A549 treated with DMSO at 1 μM for 4 hours (cell line): ENCODE measurements at places on chromosomes 13 and 19. TPM values are rescaled to one million over a fixed set of nuclear protein-coding genes. Genes with fewer than 3 reads are reported as not detected.

The NKG7 gene
- total RNA-seq, result not detected in 5 replicates

The PALM gene
- 11.5 to 17.0 TPM (median 13.6 TPM) in 5 replicates for total RNA-seq

The TUBA3C gene
- total RNA-seq, result not detected in 5 replicates

The OR10H4 gene
- not detected in 5 replicates for total RNA-seq

The HIPK4 gene
- total RNA-seq, result 0.19 to 0.31 TPM (median 0.26 TPM) in 5 replicates

The CAPN12 gene
- total RNA-seq, result 5.2 to 7.0 TPM (median 6.0 TPM) in 5 replicates

The ONECUT3 gene
- total RNA-seq, result 0.01 TPM in 1 of 5 replicates, not detected in the others

The LILRB5 gene
- total RNA-seq, result 0.02 TPM in 1 of 5 replicates, not detected in the others

The ARHGAP45 gene
- 1.1 to 2.0 TPM (median 1.9 TPM) in 5 replicates for total RNA-seq

The SYCN gene
- total RNA-seq, result not detected in 5 replicates

The OR10H3 gene
- total RNA-seq, result not detected in 5 replicates

The CGB8 gene
- total RNA-seq, result 3.5 to 6.0 TPM (median 4.8 TPM) in 5 replicates

The ZNF723 gene
- total RNA-seq, result not detected in 5 replicates

The NANOS2 gene
- not detected in 5 replicates for total RNA-seq

The ADM5 gene
- total RNA-seq, result 4.0 to 7.6 TPM (median 5.7 TPM) in 5 replicates

The LAIR2 gene
- not detected in 5 replicates for total RNA-seq

The C19orf38 gene
- total RNA-seq, result 0.10 to 0.23 TPM (median 0.11 TPM) in 4 of 5 replicates, not detected in the other

The LGALS4 gene
- total RNA-seq, result 0.35 to 1.9 TPM (median 0.63 TPM) in 5 replicates

The ZNF99 gene
- not detected in 5 replicates for total RNA-seq

The BCL2L12 gene
- total RNA-seq, result 58.3 to 77.0 TPM (median 67.6 TPM) in 5 replicates

The LGALS14 gene
- not detected in 5 replicates for total RNA-seq

The SWSAP1 gene
- 1.7 to 2.7 TPM (median 2.3 TPM) in 5 replicates for total RNA-seq

The CGB5 gene
- total RNA-seq, result 1.0 to 1.6 TPM (median 1.4 TPM) in 5 replicates

The HS6ST3 gene
- not detected in 5 replicates for total RNA-seq

The IL11 gene
- total RNA-seq, result 80.6 to 115 TPM (median 100 TPM) in 5 replicates

The LRRC4B gene
- 0.28 to 0.85 TPM (median 0.63 TPM) in 5 replicates for total RNA-seq
